ENCODE measurements at places on chromosomes 12 and 14.

DNA sequence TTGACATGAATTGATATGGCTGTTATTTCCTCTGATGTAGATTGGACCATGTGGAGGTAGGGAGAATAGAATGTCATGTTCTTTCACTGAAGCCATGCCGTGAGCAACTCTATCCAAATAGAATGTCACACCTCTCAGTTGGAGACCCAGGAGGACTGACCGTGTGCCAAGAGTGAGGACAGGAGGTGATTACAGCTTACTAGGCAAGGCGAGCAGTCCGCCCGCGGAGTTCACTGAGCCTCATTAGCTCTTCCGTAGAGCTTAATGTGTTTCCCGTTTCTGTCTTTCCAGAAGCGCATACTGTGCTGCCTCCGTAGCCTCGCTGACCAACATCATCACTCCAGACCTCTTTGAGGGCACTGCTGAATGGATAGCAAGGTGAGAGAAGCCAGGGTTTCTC lies 45.6 kb downstream of the FNTB start:
- no peak for DNase-seq

- DNase-seq: no peak
Measured at GRCh38 chr14:27427796-27428195, 830.0 kb upstream of the NOVA1 start.

DNA sequence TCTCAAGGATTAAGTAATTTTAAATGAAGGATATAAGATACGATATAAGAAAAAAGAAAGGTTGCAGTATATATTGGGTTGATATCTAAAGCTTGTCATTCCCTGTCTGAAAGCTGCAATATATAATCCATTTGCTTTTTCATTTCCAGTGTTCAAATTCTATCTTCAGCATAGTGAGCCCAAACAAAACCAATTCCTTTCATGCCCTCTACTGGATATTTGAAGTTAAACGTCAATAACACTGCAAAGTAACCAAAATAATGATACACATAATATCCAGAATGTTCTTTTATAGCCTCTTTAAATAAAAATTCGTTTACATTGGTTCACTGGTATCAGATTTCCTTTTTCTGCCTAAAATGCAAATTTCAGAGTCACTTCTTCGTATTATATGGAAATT lies 64.5 kb upstream of the DAAM1 start:
- DNase-seq: no peak

- DNase-seq: no peak
Measured at GRCh38 chr12:2003676-2004112, 563 bp downstream of the DCP1B start.

GRCh38 chr12:92719674-92720073 lies 16.9 kb downstream of the PLEKHG7 start:
- DNase-seq: no peak

- DNase-seq: no peak
Measured at GRCh38 chr14:104519721-104520120, 59.8 kb upstream of the C14orf180 start.

Measured in activated T-helper 1 cell treated with anti-CD3 and anti-CD28 coated beads, Interleukin-2, amount 50 U/mL, for 16 hours (primary cell).